Stimulated activated CD8-positive, alpha-beta memory T cell treated with anti-CD3 and anti-CD28 coated beads, Interleukin-2, amount 100 ng/mL, for 48 hours (primary cell): ENCODE measurements at places on chromosomes 7 and 10.
A peak's percentile ranks its signal among the peaks of the same experiment; 100 is the strongest.

DNA sequence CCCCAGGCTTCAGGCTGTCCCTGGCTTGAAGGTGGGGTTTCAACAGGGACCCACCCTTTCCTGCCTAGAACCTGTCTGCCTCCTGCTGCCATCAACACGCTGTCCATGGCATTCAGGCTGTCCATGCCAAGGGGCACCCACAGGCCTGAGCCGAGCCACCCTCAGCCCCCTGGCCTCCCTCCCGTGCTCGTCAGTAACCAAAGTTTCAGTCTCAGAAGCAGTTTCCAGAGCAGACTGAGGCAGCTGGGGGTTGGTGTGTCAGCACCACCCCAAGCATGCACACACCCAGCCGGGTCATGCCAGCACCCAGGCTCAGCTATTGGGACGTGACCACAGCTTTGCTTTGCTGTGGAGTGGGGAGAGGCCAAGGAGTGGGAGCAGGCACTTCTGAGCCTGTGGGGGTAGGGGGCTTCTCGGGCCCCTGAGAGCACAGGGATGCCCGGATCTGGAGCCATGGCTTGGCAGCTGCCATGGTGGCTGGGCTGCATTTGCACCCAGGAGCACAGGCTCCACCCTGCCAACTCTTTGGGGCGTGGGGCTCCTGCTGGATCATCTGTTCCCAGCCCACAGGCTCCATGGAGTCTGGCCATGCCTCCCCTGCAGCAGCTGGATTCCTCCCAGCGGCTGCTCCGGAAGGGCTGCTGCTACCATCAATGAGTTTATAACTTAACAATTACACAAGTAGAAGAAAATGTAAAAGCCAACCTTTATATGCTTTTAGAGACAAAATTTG, 314.5 kb upstream of the SEMA3C start:
- no peak for DNase-seq

- no peak for DNase-seq
Observed at GRCh38 chr10:78028438-78029268, 662 bp downstream of the POLR3A start.

- DNase-seq = no peak
Observed at GRCh38 chr10:91312382-91312733, 91.9 kb downstream of the PCGF5 start.

DNA sequence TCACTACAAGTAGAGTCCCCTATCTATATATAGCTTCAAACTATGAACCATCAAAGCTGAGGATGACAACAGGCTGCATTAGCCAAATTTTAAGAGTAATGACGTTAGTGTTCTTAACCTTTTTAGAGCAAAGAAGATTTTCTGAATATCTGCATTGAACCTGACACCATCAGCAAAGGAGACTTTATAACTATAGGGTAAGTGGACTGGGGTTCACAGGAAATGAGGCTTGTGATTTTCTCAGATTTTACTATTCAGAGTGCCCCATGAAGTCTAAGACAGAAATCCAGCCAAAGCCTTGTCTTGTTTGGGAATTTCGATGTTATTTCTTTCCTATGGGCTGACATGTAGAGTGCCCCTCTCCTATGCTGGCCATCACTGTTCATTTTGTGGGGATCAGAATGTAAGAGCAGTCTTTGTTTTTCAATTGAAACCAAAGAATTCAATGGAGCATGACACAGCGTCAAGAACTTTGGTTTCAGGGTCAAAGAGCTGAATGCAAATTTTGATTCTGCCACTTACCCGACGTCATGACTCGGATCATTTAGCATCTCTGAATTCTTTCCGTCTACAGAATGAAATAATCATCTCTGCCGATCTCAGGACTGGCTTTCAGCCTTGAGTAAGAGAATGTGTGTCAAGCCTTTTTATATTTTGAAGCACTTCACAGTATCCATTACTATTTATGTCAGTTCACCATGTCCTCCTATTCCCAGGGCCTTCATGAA, 52.7 kb downstream of the DENND11 start:
- DNase-seq = no peak

DNA sequence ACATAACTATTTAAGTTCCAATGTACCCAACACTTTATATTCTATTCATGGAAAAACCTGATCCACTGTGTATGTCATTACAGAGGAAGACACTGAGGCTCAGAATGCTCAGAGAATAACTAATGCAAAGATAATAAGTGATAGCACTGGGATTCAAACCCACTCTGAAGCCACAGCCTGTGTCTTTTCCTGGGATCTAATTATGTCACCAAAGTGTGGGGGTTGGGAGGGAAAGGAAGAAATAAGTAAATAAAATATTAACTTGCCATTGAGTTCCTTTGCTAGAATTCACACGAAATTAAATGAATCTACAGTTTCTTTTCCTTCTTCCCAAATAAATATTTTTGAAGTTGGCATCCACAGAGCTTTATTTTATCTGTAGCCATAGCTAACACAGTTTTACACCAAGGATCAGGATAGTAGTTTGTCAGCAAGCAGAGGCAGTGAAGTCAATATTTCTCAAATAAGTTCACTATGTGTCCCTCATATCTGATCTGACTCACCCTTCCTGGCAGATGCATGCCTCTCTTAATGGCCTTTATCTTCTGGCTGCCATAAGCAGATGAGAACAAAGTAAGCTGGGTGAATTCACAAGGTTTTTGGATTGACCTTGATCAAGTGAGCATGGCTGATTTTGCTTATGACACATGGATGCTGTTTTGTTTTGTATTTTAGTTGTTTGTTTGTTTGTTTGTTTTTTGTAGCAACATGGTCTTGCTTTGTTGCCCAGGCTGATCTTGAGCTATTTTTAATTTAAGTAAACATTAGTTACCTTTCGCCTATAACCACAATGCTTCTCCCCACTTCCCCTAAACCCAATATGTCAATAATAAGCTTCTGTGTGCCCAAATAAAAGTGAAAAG, 6.3 kb downstream of the RAPGEF5 start:
- DNase-seq = no peak

DNA sequence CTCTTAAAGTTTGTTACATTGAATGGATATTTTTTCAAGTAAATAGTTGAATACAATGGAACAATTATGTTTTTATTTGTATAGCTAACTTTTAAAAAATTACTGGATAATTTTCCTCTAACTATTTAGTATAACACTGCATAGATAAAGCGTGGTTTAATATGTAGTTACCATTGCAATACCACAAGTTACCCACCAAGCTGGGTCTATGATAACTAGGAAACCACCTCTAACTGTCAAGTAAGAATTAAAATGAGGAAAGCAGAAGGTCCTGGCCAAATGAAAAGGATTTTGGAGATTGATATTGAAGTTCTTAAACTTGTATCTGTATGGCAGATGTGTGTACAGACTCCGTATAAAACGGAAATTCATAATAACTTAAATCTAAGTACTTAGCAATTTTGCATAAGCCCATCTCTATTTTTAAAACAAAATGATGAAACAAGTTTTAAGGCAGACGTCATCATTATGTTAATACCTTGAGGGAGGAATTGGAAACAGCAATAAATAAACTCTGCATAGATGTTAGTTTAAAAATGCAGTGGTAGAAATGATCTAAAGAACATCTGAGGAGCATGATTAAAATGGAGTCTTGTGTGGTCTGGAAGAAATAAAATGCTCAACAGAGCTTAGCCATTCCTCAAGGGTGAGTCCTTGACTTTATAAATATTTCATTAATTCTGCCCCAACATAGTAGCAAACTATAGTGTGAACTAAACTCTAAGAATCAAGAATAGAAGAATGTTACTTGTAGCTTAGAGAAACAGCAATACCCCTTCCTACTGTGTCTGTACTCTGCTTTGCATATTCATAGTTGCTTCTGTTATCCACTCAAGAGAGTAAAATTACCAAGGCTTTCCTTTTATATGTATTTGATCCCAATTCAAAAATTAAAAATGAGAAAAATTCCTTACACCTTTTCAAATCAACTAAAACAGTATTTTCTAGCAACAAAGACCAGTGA, 206.4 kb upstream of the FERD3L start:
- no peak for DNase-seq

DNA sequence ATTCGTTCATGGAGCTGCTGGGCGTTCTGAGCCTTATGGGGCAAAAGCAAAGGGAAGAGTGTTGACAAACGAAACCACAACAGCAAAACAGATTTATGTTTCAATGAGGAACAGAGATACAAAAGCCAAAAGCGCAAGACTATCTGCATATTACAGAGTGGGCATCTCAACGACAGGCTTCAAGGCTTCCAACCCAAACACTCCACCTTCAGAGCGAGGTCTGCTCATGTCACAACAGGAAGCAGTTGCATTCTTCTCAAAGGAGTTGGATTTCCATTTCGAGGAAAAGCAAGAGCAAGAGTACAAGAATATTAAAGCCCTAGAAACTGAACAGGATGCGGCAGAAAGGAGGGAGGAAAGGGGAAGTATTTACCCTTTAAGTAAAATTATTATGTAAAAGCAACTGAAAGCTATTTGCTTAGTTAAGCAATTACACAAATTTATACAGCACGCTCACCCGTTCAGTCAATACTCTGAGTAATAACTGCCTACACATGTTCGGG, 189.3 kb downstream of the ELMO1 start:
- no peak for DNase-seq

- DNase-seq = no peak
Observed at GRCh38 chr10:62015994-62016393, 114.5 kb downstream of the ARID5B start.

GRCh38 chr10:73771722-73772280, 10.0 kb upstream of the CHCHD1 start:
- peak; percentile 77 for DNase-seq

DNA sequence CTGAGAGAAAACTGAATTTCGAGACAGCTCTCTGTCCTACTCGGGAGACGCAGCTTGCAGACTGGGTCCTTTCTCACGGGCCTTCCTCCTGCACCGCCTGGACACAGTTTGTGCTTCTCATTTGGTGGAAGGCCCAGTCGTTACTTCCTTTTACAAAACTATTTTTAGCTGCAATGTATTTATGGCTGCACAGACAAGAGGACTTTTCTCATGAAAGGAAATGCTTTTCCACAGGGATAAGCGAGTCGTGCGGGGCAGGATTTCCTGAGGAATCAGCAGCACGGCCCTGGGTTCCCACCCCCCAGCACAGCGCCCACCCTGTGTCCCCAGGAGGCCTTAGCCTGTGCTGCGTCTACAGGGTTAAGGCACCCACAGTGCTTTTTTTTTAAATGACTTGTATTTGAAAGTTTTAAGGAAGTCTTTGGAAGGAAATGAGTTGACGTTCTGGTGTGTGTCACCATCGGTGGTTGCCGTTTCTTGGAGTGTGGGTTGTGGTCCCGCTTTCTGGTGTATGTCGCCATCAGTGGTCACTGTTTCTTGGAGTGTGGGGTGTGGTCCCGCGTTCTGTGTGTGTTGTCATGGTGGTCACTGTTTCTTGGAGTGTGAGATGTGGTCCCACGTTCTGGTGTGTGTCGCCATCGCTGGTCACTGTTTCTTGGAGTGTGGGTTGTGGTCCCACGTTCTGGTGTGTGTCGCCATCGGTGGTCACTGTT, 50.9 kb downstream of the INPP5A start:
- DNase-seq = peak; percentile 32

GRCh38 chr7:29480934-29481651, 82.5 kb upstream of the PRR15 start:
- no peak for DNase-seq

DNA sequence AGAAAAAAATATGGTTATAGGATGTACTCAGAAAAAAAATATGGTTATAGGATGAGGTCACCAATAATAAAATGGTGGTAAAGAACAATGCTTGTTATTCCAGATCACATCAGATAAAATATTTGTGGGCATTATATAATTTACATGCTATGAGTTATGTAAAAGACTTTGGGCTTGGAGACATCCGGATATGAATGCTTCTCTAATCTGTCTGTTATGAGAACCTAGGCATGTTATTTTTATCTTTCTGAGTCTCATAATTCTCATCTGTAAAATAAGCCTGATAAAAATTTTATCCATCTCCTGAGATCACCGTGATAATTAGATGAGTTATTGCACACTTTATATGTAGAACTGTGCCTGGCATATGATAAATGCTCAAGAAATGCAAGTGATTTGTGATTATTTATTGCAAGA, 37.8 kb downstream of the DKK1 start:
- no peak for DNase-seq

- DNase-seq = no peak
Observed at GRCh38 chr7:138063400-138063799, 12.9 kb upstream of the AKR1D1 start.

- no peak for DNase-seq
Observed at GRCh38 chr7:130297628-130298543, 4.9 kb downstream of the CPA4 start.
